Right ventricle myocardium inferior (tissue), 1 donor: ENCODE measurements at places on chromosomes 11 and 22.

- no peak for DNase-seq
Observed at GRCh38 chr11:67641338-67642172, 2.0 kb upstream of the TBX10 start.

DNA sequence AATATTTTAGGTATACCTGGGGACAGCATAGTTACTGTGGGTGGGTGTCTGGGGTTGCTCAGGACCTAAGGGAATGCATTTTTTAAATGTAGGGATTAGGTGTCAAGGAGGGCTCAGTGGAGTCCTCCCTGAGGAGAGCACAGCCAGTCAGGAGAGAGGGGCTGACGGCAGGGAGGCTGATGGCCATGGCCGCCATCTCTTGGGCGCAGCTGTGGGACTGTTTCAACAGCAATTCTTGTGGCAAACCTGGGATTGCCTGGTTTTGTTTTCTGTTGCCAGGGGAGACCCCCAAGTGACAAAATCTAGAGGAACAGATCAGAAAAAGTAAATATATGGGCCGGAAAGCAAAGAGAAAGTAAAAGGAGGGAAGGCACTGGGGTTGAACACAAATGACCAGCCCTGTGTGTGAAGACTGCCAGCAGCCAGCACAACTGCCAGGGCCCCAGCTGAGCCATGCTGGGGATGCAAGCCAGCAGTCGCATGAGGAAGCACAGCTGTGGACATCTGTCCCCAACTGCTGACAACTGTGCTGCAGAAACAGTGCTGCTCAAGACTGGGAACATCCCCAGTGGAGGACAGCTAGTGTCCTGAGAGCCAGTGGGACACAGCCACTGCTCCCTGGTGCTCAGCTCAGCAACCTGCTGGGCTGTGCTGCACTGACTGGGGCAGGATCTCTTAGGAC lies 10.5 kb downstream of the MIF start:
- peak; percentile 76 for DNase-seq

GRCh38 chr11:69801513-69802335 lies 17.5 kb downstream of the FGF3 start:
- DNase-seq: no peak

DNA sequence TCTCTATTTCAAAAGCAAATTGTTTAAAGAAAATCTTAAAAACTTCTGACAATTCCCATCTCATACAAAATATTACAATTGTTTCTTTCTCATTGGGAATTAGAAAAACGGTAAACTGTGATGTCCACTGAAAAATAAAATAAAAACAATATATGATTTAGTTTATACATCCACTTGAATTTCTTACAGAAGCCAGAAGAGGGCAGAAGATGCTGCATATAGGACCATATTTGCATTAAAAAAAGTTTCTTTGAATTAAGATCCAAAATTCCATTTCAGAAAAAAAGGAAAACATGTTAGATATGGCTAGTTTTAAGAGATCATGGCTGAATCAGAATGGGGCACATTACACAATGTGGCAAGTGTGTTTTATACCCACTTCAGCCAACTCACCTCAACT lies 39.3 kb upstream of the LRRC4C start:
- no peak for DNase-seq

DNA sequence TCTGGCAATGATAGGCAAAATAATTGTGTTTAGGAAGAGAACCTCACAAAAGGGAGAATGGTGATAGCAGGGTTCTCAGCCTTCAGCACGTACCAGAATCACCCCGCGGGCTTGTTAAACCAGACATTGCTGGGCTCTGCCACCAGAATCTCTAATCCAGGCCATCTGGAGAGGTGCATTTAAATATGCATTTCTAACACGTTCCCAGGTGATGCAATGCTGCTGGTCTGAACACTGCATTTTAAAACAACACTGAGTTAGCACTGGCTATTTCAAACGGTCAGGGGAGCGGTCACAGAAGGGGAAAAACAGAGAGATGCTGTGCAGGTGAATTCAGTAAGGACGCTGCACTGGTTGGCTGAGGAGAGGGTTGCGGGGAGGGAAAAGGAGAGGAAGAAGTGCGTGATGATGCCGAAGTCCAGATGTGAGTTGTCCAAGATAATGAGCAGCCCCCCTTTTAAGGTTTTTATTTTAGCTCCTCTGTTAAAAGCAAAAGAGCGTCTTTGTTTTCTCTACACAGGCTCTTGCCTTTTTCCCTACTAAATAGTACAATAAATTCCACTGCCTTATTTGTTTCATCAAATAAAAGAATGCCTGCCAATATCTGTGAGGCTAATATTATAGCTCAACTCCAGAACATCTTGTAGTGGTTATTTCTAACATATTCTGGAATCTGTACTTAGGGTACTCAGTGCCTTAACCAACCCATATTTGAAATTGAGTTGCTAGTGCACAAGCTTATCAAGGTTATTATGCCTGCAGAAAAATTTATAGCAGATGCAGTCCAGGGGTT lies 109.6 kb upstream of the POU2AF2 start:
- DNase-seq: no peak

DNA sequence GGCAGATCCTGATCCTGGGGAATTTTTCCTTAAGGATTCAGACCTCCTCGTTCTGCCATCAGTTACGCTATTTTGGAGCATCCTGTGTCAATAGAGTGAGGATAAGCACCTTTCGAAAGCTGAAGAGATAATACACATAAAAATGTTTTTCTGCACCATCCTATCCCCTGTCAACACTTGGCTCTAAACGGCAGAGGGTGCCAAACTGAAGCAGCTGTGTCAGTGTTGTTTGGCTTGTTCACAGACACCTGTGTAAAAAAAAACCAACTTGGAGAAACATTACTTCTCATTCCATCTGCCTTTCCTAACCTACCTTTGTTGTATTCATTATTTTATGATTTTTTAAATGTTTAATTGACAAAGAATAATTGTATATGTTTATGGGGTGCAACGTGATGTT lies 417.0 kb upstream of the DDI1 start:
- no peak for DNase-seq

DNA sequence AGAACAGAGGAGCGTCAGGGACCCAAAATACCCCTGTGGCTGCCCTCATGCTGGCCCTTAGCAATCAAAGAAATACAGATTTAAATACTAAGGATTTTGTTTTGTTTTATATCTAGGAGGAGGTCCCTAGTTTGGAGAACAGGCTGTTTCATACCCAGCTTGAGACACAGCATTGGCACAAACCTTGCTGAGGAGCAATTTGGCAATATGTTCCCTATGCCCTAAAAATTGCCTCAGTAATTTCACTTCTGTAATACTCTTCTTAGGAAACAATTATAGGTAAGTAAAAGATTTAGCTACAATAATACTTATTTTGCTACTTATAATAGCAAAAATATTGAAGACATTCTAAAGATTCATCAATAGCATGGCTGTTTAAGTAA lies 37.0 kb downstream of the TSKU start:
- no peak for DNase-seq

DNA sequence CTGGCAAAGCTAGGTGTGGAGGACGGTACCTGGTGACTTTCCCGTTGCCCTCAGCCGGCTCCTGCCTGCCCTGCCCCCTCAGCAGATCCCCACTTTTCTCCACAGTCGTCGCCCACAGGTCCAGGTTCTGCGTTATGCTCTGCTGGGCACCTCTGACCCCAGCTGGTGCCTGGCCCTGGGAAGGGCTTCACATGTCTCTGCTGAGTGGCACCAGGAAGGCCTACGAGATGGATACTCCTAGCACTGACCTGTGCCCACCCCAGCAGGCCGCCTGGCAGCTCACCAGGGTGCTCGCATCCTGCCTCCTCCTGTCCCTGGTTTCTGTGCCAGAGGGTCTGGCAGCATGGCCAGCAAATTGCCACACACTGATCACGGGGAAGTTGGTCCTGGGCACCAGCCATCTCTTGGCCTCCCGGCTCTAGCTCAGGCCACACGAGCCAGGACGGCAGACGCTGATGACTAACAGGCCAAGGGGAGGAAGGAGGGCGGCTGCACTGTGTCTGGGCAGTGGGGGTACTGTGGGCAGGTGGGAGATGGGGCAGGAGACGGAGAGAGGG lies 13.8 kb downstream of the CARS1 start:
- DNase-seq: peak; percentile 88

DNA sequence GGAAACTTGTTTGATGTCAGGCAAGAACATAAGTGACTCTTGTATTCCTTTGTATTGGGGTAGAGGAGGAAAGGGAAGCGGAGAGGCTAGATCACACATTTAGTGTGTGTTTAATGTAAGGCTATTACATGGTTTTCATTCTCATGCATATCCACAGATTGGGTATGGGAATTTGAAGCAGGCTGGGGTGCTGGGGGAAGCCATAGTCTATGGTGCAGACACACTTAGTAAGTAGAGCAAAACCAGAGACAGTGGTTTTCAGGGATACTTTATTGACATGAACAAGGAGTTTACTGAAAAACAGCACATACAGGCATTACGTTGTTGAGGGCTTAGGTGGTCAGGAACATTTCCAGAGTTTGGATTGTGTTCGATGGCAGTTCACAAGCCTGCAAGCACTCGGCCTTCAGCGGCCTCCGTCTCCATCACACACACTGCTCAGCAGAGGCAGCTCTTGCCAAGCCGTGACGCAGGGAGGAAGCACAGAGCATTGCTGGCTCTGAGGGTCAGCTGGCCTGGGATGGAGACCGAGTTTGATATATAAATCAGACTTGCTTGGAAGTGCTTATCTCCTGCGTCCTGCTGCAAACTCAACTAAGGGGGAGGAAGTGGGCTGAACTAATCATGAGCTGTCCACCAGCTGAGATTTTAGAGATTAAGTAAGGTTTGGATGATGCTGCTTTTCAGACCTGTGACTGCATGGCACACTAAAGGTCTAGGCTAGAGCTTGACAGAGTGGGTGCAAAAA lies 25.3 kb downstream of the SCN3B start:
- DNase-seq: peak; percentile 85

DNA sequence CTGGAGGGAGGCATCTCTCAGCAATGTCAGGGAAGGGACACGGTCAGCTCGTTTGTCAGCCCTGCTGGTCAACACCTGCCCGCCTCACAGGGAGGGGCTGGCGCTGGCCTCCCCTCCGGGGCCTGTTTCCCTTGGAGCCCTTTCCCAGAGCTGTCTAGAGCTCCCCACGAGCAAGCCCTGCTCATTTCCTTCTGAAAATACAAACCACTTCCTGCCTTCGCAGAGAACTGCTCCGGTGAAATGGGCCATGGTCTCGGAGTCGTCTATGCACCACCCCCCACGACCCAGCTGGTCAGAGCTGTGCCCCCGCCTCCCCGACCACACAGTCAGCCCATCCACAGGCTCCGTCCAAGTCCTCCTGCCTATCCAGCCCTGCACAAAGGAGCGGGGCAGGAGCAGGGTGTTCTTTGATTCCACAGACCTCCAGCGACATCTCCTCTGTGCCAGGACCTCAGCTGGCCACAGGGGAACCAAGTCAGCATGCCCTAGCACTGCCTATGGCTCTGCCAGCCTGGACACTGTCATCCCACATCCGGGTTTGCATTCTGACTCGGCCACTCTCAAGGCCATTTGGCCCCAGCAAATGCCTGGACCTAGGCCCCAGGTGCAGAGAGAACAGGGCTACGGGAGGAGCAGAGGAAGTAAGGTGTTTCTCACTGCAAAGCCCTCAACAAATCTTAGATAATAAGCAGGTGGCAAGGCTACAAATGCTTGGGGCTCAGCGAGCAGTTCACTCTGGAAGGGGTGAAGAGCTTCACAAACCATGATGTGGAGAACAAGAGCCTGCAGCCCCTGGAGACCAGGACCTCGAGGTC lies 82.1 kb upstream of the WNT11 start:
- DNase-seq: no peak

- DNase-seq: no peak
Observed at GRCh38 chr11:9669954-9670353, 6.1 kb downstream of the SWAP70 start.

- no peak for DNase-seq
Observed at GRCh38 chr11:6124245-6124644, 16.8 kb downstream of the OR56B4 start.

GRCh38 chr11:120032766-120033390 lies 105.0 kb downstream of the TRIM29 start:
- DNase-seq: no peak

- DNase-seq: no peak
Observed at GRCh38 chr11:94090401-94090800, 38.2 kb upstream of the PANX1 start.

- no peak for DNase-seq
Observed at GRCh38 chr11:45554230-45554967, 111.0 kb downstream of the CHST1 start.

DNA sequence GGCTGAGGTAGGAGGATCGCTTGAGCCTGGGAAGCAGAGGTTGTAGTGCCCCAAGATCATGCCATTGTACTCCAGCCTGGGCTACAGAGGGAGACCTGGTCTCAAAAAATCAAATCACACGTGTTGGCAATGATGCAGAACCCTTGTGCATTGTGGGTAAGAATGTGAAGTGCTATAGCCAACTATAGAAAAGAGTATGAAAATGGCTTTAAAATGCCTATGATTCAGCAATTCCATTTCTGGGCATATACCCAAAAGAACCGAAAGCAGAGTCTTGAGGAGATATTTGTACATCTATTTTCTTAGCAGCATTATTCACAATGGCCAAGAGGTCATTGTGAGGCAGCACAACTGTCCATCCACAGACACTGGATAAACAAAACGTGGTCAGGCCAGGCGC lies 2.6 kb upstream of the FADS3 start:
- no peak for DNase-seq

GRCh38 chr11:66561178-66561974 lies 7.0 kb downstream of the CTSF start:
- no peak for DNase-seq

DNA sequence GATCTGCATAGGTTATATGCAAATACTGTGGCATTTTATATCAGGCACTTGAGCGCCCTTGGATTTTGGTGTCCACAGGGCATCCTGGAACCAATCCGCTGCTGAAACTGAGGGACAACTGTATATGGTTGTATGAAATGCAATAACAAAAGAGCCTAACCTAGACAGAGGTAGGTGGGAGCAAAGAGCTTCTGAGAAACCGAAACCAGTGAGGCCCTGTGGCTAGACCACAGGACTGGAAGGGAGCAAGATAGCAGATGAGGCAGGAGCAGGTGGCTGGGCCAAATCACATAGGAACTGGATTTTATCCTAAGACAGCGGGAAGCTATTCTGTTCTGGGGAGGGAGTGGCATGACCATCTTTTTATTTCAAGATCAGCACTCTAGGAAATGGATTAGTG lies 30.1 kb downstream of the RCN1 start:
- no peak for DNase-seq

DNA sequence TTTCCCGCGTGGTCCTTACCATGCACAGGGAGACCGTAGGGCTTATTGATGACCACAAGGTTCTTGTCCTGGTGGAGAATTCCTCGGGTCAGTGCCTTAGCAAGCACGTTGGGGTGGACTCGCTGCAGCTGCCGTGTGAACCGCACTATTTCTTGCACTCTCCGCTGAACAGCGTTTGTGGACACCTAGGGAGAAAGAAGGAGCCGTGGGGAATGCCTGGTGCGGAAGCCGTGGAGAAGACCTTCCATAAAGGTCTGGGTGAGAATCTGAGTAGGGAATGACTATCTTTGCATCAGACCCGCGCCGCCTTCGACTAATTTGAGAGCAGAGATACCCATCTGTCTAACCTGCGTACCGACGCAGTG lies 597 bp downstream of the RPUSD4 start:
- no peak for DNase-seq
